ENCODE measurements at places on chromosomes 11 and 22. TPM values are rescaled to one million over a fixed set of nuclear protein-coding genes. Genes with fewer than 3 reads are reported as not detected.

Gene NRGN
- total RNA-seq: not detected

Gene TRIM29
- 0.69 TPM for total RNA-seq

Gene SEC14L6
- total RNA-seq: 20.3 TPM

GRCh38 chr22:43819931-43820640 is 8.0 kb upstream of the EFCAB6 start:
- DNase-seq: no peak

DNA sequence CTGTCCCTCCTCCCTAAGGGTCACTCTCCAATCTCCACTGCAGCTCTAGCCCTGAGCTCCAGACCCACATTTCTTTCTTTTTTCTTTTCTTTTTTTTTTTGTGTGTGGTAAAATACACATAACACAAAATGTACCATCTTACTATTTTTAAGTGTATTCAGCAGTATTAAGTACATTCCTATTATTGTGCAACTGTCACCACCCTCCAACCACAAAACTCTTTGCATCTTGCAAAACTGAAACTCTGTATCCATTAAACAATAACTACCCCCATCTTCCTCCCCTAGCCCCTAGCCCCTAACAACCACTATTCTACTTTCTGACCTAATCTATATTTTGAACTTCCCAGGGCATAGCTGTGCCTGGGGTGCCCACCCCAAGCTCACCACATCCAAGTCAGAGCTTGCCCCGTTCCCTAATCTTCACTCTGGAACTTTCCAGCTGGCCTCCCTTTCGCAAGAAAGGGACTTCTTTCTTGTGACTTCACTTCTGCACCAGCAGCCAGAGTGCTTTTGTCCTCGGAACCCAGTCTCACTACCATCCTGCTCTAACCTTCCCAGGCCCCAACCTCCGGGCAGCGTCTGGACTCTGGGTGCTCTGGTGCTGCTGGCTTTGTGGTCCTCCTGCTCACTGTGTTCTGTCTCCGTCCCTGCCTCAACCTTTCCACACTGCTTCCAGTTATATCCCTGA is 30.7 kb downstream of the PARVG start:
- no peak for DNase-seq

GRCh38 chr11:35139722-35140282 is 831 bp downstream of the CD44 start:
- no peak for DNase-seq

- DNase-seq: no peak
These were observed 20.0 kb downstream of the FAM83F start for GRCh38 chr22:40014667-40015248.

DNA sequence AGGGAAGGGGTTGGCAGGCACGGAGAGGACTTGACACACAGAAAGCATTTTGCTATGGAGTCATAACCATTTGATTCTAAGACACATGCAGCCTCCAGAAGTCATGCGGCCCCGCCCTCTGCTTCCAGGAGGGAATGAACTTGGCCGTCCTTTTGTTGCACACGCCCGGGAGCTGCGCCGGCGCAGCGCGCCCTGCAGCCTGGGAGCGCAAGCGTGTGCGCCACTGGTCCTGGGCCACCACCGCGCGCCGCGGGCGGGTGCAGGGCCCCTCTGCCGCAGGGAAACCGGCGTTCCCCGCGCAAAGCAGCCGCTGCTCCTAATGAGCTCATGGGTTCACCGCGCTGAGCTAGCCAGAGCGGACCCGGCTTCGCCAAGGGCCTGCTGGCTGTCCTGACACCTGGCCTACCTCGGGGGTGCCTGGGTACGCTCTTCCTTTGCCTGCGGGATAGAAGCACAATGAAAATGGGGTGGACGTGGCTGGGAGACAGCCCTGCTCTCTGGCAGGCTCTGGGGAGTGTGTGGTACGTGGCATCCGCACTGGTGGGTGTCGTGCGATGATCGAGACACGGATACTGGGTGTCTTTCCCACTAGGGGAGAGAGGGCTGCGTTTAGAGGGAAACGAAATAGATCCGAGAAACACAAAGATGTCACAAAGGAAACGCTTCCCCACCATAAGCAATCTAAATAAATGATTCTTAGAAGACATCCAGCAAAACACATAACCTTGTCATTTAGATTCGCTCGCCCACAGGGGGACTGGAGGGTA is 669 bp downstream of the MICAL3 start:
- peak; percentile 64 for DNase-seq

DNA sequence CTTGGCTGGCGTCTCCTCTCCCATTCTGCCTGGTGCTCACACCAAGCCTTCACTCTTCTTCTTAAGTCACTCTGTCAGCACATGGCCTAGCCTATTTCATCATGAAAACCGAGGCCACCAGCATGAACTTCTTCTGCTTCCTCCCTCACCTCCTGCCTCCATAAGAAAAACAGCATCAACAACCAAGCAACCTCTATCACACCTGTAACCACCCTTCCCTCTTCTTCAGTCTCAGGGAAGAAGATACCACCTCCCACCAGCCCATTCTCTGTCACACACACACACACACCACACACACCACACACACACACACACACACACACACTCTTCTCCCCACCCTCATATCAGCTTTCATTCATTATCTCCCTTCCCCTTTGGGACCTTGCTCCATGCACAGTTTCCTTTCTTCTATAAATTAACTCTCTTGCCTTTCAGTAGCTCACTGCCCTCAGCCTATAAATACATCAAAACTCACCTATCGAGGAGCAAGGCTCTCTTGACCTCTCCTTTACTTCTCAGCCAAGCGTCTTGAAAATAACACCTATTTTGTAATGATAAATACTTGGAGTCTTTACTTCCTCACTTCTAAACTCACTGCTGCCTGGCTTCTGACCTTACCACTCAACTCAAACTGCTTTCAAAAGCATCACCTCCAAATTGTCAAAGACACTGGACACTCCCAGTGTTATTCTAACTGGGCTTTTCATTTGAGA is 36.6 kb downstream of the SC5D start:
- no peak for DNase-seq

DNA sequence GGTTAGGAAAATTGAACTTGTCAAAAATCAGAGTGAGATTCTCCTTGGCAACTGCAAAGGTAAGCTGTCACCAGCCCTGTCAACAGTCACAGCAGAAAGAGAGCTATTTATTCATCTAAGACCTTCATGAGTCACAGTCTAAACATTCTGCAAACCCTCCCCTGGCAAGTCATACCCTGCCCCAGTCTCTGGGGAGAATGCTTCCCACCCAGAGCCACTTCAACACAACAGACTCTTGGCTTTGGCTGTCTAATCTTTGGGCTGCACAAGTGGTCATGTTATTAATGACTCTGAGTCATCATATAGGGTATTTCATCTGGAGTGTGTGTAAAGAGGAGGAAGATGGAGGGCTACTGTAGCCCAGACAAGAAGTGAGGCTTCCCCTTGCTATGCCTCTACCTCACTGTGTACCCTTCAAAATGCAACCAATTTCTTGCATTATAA is 153.4 kb downstream of the CCDC34 start:
- DNase-seq: peak; percentile 99

DNA sequence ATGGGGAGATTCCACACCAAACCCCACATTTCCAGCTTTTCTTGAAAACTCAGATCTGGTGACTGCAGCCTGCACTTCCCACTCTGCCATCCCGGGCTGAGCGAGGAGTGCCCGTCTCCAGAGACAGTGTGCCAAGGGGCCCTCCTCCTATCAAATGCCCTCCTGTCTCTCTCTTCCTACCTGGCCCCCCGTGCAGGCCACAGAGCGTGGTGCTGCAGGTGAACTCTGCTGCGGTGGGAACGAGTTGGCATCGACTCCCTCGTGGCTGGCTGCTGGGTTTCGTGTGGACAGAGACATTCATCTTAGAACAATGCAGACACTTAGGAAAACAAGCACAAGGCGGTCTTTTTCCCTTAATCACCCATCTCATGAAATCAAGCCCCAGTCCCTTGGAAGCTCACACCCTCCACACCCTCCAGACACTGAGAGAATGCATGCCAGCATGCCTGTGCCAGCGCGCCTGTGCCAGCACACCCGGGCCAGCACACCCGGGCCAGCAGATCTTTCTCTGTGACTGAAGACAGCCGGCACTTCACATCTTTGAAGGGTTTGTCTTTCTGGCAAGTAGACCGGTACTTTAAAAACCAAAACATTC is 65.0 kb downstream of the PARVB start:
- peak; percentile 23 for DNase-seq
